ENCODE measurements at places on chromosomes 13 and 19.

DNA sequence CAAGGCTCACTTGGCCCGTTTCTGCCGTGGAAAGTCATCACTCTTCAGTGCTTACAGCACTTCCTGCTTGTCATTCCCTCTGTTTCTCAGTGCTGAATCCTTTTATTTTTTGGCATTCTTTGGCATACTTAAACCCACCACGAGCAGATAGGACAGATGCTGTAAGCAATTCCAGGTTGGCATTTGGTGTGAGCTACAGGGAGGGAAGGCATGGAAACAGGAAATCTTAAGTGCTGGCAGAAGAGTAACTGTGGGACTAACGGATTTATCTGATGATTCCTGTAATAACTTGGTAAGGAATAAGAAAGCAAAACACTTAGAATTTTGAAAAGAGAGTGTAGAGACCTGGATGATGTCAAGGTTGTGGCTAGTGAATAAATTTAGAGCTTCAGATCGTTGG lies 273.4 kb downstream of the GPC6 start:
- no peak for DNase-seq

GRCh38 chr13:40519637-40520036 lies 146.8 kb downstream of the FOXO1 start:
- DNase-seq = no peak

DNA sequence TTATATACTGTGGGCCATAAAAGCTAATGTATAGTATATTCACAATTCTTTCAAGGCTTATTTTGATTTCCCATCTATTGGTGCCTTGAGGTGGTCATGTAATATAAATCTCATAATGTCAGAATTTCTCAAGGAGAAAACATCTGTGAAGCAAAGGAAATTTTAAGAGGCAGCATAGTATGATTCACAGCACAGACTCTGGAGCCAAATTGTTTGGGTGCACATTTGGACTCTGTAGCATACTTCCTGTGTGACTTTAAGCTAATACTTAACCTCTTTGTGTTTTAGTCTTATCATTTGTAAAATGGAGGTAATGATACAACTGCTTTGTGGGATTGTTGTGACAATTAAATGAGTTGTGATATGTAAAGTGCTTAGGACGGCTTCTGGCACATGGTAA lies 67.6 kb downstream of the PIBF1 start:
- DNase-seq = no peak

DNA sequence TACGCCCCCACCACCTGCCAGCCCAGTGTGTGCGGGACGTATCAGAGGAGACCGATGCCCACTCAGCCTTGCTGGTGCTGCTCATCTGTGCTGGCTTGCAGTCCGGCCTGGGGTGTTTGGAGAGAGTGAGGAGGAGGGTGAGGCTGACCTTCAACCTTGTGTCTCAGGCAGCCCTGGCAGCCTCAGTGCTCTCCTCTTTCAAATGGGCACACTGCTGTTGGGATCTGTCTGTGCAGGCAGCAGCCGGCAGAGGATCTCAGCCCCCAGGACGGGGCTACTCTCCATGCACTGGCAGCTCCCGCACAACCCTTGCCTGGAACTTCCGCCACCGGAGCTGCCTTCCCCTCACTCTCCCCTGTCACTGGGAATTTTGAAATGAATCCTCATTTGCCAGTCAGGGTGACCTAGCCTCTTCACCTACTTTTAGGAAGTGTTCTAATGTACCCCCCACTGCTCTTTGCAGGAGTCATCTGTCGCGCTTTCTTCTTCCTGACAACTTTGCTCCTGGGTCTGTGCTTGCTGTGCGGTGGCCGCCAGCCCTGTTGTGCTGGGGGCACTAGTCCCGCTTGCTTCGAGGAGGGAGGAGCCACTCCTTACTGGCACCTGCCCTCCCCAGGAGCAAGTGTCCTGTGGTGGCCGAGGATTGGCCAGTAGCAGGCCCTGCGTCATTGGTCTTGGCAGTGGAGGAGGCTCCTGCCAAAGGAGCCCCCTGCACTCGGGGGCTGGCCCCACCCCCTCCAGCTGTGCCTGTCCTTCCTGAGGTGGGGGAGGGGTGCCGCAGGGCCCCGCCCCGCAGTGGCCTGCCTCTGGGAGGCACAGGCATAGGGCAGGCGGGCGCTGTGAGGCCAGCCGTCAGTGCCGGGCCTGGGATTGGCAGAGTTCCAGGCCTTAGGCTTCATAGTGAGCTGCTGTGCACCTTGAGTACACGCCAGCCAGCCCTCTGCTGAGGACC lies 53.4 kb downstream of the TSSK6 start:
- no peak for DNase-seq

DNA sequence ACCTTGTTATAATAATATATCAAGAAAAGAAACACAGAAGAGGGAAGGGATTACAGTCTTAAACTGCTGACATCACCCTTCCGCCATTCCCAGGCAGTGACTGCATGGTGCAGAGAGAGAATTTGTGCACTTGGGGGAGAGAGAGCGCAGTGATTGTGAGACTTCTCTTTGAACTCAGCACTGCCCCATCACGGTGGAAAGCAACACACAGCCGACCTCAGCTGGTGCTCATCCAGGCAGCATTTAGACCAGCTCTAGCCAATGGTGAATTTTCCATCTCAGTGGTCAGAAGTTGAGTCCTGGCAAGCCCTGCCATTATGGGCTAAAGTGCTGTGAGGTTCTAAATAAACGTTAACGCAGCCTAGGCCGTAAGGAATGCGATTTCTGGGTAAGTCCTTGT lies 1681.5 kb downstream of the EFNB2 start:
- no peak for DNase-seq

GRCh38 chr13:97202761-97203160 lies 19.4 kb upstream of the MBNL2 start:
- no peak for DNase-seq

GRCh38 chr19:33678796-33679585 lies 57.2 kb downstream of the CHST8 start:
- no peak for DNase-seq

DNA sequence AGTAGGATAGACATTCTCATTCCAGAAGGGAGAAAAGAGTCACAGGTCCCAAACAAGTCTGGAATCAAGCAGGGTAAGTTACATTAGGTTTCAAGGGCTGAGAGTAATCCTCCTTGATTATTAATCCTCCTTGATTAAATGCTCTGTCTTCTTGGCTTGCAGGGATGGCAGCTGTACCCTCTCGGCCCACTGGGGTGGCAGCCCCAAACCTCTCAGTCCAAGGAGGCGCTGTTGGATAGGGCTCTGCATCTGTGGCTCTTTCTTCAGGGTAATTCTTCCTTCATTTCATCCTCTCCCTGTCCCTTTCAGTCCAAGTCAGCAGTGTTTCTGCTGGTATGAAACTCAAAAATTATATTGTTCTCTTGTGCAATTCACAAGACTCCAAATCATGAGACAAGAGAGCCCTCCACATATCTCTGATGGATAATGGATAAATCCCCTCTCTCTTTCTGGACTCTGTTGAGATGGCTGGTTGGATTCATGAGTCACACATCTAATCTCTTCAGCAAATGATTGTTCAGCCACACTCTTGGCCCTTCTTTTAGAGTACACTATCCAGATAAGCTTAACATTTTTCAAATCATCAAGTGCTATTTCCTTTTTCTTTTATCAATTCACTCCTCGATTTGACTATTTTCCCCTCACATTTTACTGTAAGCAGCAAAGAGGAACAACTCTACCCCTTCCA lies 323.7 kb upstream of the HTR2A start:
- no peak for DNase-seq

DNA sequence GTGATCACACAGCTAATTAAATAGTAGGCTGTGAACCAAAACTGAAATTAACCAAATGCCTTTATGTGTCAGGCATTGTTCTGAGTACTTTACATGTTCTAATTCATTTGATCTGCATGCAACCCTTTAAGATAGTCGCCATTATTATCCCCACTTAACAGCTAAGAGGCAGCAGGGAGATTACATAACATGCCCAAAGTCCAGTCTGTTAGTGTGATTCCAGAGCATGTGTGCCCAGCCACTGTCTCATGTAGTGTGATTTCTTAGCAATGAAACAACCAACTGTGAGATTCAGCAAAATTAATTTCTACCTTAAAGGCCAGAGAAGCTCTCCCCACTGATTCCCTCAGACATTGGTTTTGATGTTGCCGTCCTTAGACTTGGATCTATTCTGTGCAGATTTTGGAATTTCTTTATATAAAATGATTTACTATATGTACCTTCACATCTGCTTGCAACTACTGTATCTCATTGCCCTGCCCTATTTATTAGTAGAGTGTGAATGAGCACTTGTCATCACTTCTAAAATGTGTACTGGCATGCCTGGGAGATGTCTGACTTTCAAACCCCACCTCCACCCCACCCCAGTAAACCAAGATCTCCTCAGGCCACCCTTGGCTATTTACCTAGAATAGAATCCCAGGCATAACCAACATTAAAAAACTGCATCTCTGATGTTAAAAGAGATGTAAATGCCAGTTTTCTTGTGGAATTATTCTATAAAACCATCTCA lies 41.2 kb downstream of the POLR1D start:
- no peak for DNase-seq

DNA sequence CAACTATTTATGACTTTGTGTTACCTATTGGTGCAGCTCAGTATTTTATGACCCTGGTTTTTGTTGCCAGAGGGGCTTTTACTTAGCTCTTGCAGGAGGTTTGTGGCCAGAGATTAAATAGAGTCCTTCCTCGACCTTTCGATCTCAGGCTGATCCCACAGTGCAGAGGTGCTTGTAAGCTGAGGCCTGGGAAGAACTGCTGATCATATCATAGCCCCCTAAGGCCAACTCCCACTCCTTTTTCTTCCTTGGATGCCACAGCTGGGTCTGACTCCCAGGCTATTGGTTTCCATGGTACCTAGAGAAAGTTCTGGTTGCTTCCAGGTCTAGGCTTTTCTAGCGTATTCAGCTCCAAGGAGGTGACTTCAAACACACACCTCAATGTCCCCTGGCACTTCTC lies 324.9 kb downstream of the FOXO1 start:
- DNase-seq = no peak

GRCh38 chr13:112726016-112726767 lies 36.4 kb downstream of the ATP11A start:
- DNase-seq = no peak

- no peak for DNase-seq
These were observed 84.7 kb upstream of the DOCK9 start for GRCh38 chr13:99062593-99062992.

GRCh38 chr19:48740164-48740972 lies at the start of gene RASIP1:
TSS of gene RASIP1 (minus strand) at chr19:48740610. CDS start at chr19:48740282, 328 bp downstream.
- no peak for DNase-seq

DNA sequence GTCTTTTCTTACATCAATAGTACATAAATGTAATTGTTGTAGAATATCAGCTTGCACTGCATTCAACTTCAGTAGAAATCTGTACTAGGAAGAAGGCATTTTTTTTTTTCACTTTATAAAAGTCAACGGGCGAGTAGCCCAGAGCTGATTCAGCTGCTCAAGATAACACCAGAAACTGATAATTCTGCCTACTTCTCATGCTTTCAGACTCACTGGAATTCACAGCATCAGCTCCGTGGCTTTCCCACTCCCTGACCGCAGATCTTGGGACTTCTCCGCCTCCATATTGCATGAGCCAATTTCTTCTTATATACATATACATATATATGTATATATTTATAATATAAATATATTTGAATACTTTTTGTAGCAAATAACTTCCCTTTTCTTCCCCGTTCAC lies 263.1 kb upstream of the RXFP2 start:
- no peak for DNase-seq

- DNase-seq = no peak
These were observed 40.7 kb downstream of the GAS6 start for GRCh38 chr13:113822956-113823744.

- no peak for DNase-seq
These were observed 20.5 kb upstream of the F7 start for GRCh38 chr13:113084943-113085540.

DNA sequence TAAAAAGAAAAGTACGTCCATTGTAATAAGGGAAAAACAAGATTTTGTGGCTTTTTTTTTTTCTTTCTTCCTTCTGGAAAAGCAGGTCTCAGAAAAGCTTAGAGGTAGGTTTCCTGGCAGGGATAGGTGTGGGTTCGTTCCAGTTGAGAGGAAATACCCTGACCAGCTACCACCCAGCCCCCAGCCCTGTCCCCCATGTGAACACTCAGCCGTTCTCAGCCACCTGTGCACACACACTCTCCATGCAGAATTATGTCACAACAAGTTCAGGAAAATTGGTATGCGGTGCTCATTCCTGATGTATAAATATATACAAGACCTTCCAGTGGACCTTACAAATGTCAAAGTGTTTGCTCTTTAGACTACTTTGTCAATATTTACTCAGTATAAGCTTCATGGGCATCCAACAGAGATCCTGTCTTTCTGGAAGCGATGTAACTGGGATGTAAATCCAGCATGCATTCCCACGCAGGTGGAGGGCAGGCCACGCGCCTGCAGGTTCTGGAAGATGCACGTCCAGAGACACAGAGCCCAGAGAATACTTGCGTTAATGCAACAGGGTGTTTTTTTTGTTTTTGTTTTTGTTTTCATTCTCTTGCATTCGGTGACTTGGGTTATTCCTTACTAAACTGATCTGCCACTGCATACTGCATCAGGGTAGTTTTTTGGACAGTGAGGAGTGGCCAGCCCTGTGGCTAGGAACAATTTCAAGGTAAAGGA lies 68.8 kb downstream of the TSHZ3 start:
- no peak for DNase-seq

- no peak for DNase-seq
These were observed 115.5 kb downstream of the GGACT start for GRCh38 chr13:100473087-100473486.

DNA sequence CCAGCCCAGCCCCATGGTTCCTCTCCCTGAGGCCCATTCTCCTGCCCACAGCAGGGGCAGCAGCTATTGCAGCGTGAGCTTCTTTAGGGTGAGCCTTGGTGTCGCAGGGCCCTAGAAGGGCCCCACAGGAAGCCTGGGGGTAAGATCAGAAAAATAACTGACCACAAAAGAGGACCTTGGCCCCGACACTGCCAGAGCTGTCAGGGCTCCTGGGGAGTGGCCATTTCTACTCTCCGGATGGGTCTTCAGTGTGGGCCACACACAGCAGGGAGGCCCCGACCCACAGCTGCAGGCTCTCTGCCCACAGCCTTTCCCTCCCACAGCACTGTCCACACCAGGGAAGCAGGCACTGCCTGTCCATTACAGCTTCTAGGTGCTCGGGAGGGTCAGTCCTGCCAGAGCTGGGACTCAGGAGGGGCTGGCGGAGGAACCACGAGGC lies 3.5 kb upstream of the SIGLEC8 start:
- no peak for DNase-seq

- no peak for DNase-seq
These were observed 927 bp downstream of the COL4A2 start for GRCh38 chr13:110307767-110308655.
